Activated CD4-positive, alpha-beta T cell treated with anti-CD3 and anti-CD28 coated beads for 24 hours (primary cell): ENCODE measurements at places on chromosomes 11 and 22.

DNA sequence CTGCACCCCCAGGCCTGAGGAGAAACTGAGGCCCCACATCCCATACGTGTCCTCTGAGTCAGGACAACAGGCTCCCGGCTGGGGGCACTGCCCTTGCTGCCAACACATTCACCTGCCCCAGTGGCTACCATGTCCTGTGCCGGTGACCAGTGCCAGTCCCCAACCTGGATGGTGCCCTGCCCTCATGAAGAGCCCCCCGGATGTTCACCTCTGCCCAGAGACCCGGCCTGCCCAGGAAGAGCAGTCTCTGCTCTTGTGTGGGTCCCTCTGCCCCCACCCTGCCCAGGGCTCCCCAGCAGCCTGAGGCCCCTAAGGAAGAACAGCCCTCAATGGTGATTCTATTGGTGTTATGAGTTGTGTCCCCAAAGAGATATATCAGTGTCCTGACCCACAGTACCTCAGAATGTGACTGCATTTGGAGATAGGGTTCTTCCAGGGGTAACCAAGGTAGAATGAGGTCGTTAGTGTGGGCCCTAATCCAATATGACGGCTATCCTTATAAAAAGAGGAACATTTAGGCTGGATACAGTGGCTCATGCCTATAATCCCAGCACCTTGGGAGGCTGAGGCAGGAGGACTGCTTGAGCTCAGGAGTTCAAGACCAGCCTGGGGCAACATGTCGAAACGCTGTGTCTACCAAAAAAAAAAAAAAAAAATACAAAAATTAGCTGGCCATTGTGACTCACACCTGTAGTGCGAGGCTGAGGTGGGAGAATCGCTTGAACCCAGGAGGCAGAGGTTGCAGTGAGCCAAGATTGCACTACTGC, 13.2 kb upstream of the DGCR8 start:
- no peak for DNase-seq

- DNase-seq: no peak
Measured at GRCh38 chr11:64021757-64022093, 14.0 kb upstream of the FLRT1 start.

- DNase-seq: no peak
Measured at GRCh38 chr22:30097861-30098260, 17.6 kb downstream of the HORMAD2 start.

- no peak for DNase-seq
Measured at GRCh38 chr11:19508165-19508564, 204.5 kb upstream of the NAV2 start.

- no peak for DNase-seq
Measured at GRCh38 chr11:116517077-116517476, 255.7 kb downstream of the BUD13 start.
